ENCODE measurements at places on chromosomes 4 and X.

DNA sequence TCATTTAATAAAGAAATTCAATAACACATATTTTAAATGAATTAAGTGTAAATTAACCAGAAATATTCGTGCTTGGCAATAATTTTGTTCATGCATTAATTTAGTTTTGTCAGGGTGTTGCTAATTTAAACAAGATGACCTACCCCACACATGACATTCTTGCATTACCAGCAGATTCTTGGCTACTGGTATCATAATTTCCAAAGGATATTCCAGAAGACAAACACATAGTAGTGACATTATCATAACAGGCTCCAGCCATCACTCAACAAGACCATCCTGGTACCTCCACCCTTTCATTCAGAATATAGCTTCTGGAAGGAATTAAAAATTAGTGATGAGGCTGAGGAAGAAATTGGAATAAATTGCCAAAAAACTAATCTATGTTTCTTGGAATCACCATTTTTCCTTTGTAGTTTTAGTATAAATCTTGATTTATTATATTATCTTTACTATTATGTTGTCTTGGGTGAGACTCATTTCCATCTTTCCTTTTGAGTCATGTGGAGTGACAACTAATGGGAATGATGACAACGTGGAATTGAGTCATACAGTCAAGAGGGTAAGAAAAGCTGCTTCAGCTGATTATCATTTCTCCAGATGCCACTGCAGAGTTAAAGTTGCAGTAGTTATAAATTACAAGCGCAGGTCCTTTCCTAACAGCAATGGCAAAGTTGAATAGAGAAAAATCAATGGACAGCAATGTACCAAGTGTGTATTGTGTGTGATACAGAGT, 30.9 kb upstream of the HHIP start:
- no peak for DNase-seq

- DNase-seq, result no peak
Measured at GRCh38 chr4:105192910-105193309, 46.2 kb downstream of the TET2 start.

- no peak for DNase-seq
Measured at GRCh38 chr4:25235401-25235800, 1.6 kb downstream of the PI4K2B start.

- no peak for DNase-seq
Measured at GRCh38 chr4:81408341-81408740, 63.4 kb downstream of the RASGEF1B start.

GRCh38 chr4:117370944-117371668, 285.7 kb upstream of the TRAM1L1 start:
- no peak for DNase-seq

DNA sequence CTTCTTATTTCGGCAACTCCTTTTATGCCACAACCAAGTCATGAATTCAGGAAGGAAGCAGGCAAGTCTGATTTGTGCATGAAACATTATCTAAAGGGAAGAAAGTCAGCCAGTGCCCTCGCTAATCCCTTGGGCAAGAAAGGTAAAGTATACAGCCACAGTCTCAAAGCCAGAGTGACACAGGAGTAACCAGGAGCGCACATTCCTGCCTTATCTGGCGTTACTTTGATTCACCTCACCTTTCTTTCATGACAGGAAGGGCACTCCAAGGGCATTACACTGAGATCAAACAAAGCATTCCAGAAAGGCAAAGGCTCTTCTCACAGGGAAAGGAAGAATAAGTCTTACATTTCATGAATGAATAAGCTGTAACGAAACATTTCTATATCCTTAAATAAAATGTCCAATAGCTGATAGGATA, 38.8 kb downstream of the FAT1 start:
- no peak for DNase-seq

DNA sequence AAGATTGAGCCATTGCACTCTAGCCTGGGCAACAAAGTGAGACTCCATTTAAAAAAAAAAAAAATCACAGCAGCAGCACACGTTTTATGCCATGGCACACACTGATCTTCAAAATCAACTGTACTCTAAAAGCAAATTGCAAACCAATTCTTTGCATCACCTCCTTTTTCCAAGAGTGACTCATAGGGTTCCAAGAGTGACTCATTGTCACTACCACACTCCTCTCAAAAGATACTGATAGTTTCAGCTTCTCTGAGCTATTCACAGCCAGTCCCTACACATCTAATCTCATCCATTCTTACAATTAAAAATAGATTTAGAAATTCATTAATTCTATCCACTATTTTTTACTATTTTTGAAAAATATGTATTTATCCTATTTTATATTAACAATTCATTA, 1494.9 kb upstream of the AGA start:
- no peak for DNase-seq

- no peak for DNase-seq
Measured at GRCh38 chrX:65331371-65331770, 203.2 kb downstream of the LAS1L start.

- no peak for DNase-seq
Measured at GRCh38 chr4:109319156-109319555, 16.7 kb upstream of the COL25A1 start.

DNA sequence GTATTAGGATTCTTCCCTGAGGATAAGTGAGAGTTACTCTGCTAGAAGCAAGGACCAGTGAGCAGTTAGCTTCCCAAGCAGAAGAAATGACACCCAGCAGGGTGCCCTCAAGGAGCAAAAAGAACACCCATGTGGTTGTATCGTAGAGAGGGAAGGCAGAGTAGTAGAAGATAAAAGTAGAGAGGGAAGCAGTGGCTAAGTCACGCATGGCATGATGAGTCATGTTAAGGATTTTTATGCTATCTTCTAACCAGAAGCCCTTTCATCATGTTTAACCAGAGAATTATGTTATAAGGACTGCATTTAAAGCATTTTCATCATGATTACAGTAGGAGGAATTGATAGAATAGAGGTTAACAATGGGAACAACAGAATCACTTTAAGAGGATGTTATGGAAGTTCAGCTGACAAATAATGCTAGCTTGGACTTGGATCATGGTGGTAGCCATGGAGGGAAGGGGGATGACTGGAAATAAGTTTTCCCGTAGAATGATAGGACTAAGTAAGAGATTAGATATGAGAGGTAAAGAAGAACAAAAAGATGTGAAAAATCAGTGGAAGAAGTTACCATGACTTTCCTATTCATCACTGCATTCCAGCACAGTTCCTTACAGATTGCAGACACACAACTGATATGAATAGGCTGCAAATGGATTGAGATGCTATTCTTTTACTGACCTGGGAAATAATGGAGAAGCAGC, 383.5 kb upstream of the INTU start:
- DNase-seq, result no peak

DNA sequence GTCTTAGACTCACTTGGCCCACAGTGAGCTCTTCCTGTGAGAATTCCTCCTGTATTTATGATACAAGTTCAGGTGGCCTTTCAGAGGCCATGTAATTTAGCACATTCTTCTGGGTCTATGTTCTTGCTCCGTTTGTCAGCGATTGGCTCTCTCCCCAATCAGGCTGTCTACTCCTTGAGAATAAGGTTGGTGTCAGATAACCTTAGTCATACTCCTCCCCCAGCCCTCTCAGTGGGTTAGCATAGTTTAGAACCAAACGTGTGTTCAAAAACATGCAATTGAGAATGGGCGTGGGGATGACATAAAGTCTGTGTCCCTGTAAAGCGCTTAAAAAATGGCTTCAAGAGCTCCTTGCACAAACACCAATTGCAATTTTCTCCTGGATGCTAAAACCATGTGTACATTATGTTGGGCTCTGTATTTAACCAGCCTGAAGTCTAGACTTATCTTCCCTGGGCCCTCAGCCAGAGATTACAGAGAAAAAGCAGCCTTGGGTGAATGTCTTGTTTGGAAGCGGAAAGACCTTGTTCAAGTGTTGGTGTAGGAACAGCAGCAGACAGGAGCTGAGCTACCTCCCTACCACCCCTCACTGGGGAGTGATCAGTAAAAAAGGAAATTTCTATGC, 9.9 kb upstream of the CT47C1 start:
- DNase-seq, result no peak

DNA sequence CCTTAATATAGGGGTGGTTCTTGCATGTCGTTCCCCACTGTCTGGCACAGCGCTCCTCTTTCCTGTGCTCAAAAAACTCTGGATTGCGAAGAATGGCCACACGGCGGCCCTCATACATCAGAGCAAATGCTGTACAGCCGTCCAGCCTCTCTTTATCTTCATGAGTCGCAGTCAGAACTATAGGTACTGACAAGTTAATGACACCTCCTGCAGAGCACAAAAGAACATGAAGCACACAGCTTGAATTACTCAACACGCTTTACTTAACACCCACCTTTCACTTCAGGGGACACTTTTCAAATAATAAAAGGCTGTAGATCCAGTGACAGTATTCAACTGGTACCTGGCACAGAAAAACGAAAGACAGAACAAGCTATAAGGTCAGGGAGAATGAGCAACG, 65.3 kb downstream of the PAPSS1 start:
- no peak for DNase-seq

GRCh38 chr4:144574000-144574399, 72.0 kb upstream of the HHIP start:
- DNase-seq, result no peak

DNA sequence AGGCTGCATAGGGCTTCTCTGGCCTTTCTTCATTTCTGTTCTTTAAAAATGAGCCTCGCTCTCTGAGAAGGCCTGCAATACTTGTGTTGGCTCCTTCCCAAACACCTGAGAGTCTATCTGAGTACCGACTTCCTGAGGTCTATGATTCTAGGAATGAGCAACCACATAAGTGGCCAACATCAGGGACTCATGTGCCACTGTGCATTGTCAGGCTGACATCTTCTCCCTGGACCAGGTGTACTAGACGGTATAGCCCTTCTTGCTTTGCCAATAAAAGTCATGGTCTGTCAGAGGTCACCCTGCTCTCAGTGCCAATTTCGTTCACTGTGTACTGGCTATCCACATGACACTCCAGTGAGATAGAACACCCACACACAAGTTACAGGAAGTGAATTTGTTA, 67.4 kb upstream of the EPHA5 start:
- DNase-seq, result no peak

GRCh38 chr4:14386196-14386595, 616.1 kb upstream of the CPEB2 start:
- DNase-seq, result no peak

DNA sequence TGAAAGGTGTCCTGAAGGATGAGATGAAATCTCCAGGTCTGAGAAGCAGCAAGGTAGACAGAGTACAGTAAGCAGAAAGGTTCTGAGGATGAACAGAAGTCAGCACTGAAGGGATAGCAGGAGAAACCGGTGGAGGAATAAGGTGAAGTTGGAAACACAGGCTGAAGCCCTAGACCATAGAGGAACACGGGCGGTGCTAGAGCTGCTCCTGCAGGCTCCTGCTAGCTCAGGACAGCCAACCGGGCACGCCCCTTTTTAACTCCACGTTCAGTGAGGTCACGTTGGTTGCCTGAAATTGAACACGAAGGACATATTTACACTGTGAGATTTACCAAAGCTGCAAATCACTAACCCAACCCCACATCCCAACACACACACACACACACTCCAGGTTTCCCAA, 1886.4 kb upstream of the AGA start:
- no peak for DNase-seq

- no peak for DNase-seq
Measured at GRCh38 chr4:166741742-166742141, 492.6 kb downstream of the SPOCK3 start.

DNA sequence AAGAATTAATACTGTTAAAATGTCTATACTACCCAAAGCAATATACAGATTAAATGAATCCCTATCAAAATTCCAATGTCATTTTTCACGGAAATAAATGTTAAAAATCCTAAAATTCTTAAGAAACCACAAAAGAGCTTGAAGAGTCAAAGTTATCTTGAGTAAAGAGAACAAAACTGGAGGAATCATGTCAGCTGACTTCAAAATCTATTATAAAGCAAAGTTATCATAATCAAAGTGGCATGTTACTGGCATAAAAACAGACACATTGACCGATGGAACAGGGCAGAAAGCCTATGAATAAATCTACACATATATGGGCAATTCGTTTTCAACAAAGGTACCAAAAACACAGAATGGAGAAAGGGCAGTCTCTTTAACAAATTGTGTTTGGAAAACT, 579.0 kb downstream of the INPP4B start:
- no peak for DNase-seq

Measured in activated CD8-positive, alpha-beta memory T cell treated with anti-CD3 and anti-CD28 coated beads for 24 hours (primary cell).